T-helper 17 cell (primary cell): ENCODE measurements at places on chromosomes 12 and 14.

GRCh38 chr12:93990832-93991803 is 157.3 kb upstream of the PLXNC1 start:
- DNase-seq: no peak

- no peak for DNase-seq
Observed at GRCh38 chr12:89494411-89495231, 30.0 kb downstream of the GALNT4 start.

DNA sequence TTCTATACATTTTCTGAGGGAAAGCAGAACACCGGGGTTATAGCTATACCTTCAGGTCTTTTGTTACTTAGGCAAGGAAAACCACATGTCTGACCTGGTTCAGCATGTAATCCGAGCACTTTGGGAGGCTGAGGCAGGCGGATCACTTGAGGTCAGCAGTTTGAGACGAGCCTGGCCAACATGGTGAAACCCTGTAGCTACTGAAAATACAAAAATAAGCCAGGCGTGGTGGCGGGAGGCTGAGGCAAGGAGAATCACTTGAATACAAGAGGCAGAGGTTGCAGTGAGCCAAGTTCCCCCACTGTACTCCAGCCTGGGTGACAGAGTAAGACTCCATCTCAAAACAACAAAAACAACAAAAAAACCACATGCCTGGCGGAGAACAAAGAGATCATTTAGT is 177.6 kb downstream of the ACSS3 start:
- DNase-seq: no peak

DNA sequence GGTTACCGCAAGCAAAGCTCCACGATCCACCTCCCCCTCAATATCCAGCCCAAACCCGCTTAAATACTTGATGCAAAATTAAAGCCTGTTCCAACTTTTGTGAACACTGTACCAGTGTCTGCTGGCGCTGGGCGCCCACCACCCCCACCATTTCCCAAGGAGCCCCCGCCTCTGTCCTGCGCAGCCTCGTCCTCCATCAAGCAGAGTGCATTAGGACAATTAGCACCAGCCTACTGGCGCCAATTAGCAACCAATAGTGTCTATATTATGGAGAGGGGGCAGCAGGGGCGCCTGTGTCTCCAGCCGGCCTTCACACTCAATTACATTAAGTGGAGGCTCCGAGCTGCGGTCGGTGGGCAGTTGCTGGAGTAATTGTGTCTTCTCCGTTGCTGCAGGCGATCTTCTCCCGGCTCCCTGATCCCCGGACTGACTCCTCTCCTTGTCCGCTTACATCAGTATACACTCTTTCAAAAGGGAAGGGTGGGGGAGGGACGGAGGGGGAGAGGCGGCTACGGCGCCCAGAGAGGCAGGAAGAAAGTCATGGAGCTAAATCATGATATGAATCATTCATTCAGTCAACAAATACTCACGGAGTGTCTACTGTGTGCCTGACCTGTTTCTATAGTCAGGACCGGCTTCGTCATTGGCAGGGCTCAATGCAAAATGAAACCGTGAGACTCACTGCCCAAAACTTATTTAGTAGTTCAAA is 707.3 kb downstream of the MED13L start:
- DNase-seq: no peak

DNA sequence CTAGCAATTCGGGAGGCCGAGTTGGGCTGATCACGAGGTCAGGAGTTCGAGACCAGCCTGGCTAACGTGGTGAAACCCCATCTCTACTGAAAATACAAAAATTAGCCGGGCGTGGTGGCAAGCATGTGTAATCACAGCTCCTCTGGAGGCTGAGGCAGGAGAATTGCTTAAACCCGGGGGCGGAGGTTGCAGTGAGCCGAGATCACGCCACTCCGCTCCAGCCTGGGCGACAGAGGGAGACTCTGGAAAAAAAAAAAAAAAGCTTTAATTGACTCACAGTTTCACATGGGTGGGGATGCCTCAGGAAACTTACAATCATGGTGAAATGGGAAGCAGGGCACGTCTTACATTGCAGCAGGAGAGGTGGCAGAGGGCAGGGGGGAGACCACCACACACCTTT is 30.6 kb upstream of the SLC2A3 start:
- no peak for DNase-seq

DNA sequence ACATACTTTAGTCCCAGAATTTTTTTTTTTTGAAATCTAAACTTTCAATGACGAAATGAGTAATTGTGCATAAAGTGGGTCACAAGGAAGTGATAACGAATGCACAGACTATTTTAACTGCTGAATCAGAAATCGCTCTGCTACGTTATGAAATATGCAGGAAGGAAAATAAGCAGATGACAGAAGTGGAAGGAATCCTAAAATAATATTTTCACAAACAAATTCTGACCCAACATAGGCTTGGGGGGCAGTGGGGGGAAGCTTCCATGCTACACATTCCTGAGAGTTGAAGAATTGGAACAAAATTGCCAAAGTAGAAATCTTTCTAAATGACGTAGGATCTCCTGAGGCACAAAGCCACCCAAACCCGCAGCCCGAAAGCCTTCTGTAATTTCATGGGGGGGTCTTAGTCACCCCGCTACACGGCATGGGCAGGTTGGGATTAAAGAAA is 89.6 kb downstream of the ARF6 start:
- DNase-seq: peak; percentile 46

GRCh38 chr12:31008961-31009840 is 64.5 kb upstream of the DDX11 start:
- no peak for DNase-seq

- DNase-seq: no peak
Observed at GRCh38 chr14:20197459-20197858, 6.8 kb downstream of the OR11G2 start.

DNA sequence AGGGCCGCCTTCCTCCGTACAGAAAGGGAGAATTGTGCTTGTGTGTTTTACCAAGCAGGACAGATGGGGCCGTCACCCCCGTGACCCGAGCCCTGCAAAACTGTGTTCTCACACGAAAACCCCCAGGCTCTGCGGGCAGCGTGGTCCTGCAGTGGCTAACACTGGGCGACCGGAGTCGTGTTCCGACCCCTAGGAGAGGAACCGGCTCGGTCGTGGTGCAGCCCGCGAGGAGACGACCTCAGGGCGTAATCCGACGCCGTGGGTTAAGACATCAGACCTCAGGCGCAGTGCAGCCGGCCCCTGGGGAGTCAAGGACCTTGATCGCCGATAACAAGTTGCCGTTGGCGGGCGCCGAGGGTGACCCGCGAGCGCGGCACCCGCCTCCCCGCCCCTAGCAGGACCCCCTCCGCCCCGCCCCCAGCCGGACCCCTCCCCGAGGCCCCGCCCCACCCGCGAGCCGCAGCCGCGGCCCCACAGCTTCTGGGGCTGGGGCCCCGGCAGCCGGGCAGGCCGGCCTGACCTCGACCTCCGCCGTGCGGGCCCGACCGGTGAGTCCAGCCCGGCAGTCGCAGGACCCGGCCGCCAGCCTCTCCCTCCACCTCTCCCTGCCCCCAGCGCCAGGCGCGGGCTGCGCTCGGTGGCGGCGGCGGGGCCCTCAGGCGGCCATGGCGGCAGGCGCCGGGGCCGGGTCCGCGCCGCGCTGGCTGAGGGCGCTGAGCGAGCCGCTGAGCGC is at the start of gene CHPT1:
Gene CHPT1, plus strand, starts transcription at position 444 of the 733 bp plus-strand sequence. Its CDS starts 222 bp downstream, at position 666.
- peak; percentile 45 for DNase-seq

GRCh38 chr14:60925286-60925685 is 55.6 kb downstream of the TRMT5 start:
- DNase-seq: no peak

GRCh38 chr12:117101953-117102799 is 3.0 kb upstream of the TESC start:
- no peak for DNase-seq

GRCh38 chr14:55103005-55103640 is 25.9 kb upstream of the LGALS3 start:
- DNase-seq: peak; percentile 29

GRCh38 chr12:100565987-100566545 is 7.4 kb upstream of the GAS2L3 start:
- no peak for DNase-seq

DNA sequence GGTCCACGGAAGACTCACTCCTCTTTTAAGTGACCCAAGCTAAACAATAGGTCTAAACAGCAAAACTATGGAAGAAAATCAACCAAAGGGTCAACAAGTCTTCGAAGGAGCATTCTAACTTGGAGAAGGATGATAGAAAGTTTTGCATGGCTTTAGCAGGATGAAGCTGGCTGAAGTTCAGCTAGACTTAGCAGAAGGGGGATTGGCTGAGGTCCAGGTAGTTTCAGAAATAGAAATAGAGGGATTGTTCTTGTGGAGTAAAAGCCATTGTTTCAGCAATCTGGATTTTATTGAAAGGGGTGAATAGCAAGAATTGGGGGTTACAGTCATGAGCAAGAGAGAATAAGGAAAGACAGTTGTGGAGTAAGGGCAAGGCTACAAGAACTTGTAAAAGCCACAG is 84.7 kb upstream of the TSPAN8 start:
- no peak for DNase-seq

GRCh38 chr12:51403159-51403558 is 12.0 kb upstream of the GALNT6 start:
- DNase-seq: no peak

GRCh38 chr14:104246401-104247335 is 108.3 kb downstream of the KIF26A start:
- peak; percentile 4 for DNase-seq

DNA sequence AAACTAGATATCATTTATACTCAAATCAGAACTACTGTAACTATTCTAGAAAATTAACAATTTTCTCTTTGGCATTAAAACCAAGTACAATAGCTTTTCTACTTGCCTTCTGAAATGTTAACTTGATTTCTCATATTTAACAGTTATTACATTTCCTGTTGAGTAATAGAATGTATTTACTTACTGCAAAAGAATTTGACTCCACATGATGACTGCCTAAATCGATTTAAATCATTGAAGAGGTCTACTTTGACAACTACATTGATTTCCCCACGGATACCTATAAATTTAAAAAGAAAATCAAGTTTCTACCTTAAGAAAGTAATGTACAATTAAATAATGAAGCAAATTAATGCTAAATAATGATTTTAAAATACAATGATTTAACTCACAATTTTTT is 18.9 kb downstream of the C2CD5 start:
- DNase-seq: no peak

- DNase-seq: no peak
Observed at GRCh38 chr12:3897371-3897971, 24.3 kb upstream of the PARP11 start.

GRCh38 chr14:29392287-29392686 is 535.4 kb downstream of the PRKD1 start:
- DNase-seq: no peak
